ENCODE measurements at places on chromosomes 7 and 10. TPM values are rescaled to one million over a fixed set of nuclear protein-coding genes. Genes with fewer than 3 reads are reported as not detected.

ANKRD26 gene
- 0.69 TPM for polyA plus RNA-seq

NFE2L3 gene
- polyA plus RNA-seq = 2.6 TPM

DNA sequence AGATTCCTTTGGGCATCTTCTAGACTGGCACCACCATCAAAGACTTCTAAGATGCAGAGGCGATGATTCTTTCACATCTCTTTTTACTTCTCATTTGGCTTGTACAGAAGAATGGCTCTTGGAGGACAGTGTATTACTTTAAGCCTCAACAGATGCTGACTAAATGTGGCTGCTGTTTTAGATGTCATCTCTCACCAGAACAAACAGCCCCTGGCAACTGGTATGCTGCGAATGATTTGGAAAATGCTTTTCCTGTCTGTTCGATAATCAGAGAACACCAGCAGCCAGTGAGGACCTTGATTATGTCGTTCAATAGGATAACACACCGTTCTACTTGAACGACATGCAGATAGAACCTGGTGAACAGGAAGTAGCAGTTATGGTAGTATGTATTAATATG lies 131.8 kb downstream of the RNF216 start:
- no peak for DNase-seq

GRCh38 chr7:130494431-130494858 lies 2.6 kb downstream of the MEST start:
- DNase-seq = no peak

GJD4 gene
- polyA plus RNA-seq = not detected

DNA sequence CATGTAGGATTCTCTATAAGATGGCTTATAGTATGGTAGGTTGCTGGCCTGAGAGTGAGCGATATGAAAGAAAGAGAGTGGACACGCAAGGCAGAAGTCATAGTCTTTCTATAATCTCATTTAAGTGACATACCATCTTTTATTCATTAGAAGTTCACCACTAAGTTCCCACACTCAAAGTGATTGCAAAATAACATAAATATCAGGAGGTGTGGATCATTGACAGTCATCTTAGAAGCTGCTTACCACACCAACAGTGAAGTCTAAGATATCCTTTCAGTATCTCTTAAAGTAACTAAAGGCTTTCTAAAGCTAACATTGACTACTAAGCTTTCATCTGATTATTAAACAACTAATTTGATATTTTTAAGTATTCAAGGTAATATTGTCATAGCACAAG lies 36.9 kb upstream of the GNAI1 start:
- no peak for DNase-seq

DNA sequence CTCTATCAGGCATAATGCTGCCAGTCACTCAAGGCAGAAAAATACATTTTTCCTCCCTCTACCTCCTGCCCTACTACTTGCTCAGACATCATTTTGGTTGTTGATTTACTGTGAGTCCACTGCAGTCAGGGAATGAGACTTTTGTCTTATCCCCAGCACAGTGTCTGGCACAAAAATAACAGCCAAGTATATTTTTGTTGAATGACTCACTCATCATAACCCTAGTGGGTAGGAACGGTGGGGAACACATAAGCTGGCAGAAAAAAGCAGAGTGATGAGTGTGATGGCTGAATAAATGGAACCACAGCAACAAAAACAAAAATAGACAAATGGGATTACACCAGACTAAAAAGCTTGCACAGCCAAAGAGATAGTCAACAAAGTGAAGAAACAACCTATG lies 65.8 kb upstream of the LAMB4 start:
- DNase-seq = no peak

GRCh38 chr7:33757050-33757449 lies 148.3 kb upstream of the BMPER start:
- DNase-seq = no peak

ATOH7 gene
- polyA plus RNA-seq = 0.05 TPM

- DNase-seq = no peak
These were observed 46.1 kb upstream of the MTPN start for GRCh38 chr7:136023134-136023869.

DNA sequence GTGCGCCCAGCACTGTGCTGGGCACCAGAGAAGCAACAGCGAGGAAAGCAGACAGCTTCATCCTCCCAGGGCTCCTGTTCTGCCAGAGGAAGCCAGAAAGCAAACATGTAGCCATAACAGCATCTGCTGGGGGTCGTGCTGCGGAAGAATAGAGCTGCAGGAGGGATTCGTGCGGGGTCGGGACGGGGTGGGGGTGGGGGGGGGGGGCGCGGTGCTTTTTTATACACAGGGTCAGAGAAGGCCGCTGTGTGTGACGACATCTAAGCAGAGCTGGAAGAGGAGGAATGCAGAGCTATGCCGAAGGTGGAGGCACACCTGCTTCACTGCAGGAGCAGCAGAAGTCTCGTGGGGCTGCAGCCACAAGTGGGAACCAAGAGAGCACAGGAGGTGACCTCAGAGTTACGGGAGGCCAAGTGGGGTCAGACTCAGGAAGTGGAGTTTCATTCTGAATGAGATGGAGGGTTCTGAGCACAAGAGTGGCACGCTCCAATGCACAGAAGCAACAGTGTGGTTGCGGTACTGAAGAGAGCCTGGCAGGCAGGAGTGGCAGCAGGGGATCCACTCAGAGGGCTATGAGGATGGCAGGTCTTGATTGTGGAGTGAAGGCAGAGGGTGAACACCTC lies 11.1 kb downstream of the PKD1L1 start:
- DNase-seq = no peak

DNA sequence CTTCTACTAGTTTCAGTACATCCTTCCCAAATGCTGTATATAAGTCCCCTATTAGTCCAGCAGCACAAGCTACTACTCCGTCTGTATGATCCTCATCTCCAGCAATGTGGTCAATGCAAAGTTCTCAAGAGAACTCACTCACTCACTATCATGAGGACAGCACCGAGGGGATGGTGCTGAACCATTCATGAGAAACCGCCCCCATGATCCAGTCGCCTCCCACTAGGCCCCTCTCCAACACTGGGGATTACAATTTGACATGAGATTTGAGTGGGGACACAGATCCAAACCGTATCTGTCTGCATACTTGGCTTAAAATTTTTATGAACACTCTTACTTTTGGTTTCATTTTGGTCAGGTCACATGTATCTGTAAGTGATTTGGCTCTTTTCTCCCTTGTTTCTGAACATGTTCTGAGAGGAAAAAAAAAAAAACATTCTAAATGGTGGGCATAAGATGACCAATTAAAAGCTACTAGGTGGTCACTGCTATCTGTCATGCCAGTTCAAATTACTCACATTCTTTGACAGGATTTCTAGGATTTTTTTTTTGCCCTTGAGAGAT lies 60.1 kb downstream of the ZNF783 start:
- DNase-seq = no peak

PLPP4 gene
- 35.4 TPM for polyA plus RNA-seq

DNA sequence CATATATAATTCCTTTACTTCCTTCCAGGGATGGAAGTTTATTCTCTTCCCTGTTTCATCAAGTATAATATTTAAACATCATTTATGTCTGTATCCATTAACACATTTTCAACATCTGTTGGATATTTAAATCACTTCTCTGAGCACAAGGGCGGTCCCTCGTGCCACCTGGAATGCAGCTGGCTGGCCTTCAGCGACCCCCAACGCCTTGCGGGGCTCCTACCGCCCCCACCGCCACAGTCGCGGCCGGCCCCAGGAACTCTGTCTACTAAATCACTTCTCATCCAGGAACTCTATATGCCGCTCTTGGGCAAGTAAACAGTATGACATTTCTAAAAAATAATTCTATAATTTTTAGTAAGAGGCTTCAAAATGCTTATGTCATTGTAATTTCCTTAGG lies 221.1 kb upstream of the PTN start:
- DNase-seq = no peak

C10orf67 gene
- 0.10 TPM for polyA plus RNA-seq

Measured in BJ (cell line).